ENCODE measurements at places on chromosomes 5 and 9.

DNA sequence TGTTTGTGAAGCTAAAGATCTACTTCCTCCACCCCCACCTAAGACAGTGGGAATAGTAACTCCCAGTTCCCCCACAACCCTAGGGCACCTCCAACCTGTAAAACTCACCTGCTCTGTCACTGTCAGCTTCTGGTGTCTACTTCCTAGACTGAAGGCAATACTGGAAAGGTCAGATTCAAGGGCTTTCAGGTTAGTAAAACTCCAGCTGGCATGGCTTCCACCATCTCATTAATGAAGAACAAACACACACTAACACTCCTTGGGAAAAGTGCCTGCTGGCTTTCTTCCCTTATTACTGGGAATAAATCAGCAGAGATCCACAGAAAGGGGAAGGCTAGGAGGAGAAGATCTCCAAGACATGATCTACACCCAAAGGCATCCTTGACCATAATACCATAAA, 109.9 kb downstream of the TMEM174 start:
- peak; percentile 32 for DNase-seq

- DNase-seq, result no peak
Measured at GRCh38 chr5:181087309-181087708, 43.7 kb downstream of the OR2V1 start.

GRCh38 chr9:130899051-130899748, 2.6 kb upstream of the QRFP start:
- no peak for DNase-seq

DNA sequence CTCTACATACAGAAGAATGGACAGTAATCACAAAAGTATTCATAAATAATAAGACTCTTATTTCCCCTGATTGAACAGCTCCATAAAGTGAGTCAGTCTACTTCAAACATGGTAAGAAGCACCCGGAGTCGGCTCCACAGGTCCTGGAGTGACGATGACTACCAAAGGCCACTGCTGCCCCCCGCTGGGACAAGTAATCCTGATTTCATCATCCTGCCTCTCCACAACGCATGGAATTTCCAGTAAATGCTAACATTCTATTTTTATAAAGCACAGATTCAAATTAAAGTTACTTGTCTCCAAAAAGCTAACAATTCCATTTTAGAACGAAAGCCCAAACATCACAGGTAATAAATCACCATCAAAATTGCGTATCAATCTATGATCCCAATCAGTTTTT, 16.2 kb downstream of the ATPSCKMT start:
- no peak for DNase-seq

DNA sequence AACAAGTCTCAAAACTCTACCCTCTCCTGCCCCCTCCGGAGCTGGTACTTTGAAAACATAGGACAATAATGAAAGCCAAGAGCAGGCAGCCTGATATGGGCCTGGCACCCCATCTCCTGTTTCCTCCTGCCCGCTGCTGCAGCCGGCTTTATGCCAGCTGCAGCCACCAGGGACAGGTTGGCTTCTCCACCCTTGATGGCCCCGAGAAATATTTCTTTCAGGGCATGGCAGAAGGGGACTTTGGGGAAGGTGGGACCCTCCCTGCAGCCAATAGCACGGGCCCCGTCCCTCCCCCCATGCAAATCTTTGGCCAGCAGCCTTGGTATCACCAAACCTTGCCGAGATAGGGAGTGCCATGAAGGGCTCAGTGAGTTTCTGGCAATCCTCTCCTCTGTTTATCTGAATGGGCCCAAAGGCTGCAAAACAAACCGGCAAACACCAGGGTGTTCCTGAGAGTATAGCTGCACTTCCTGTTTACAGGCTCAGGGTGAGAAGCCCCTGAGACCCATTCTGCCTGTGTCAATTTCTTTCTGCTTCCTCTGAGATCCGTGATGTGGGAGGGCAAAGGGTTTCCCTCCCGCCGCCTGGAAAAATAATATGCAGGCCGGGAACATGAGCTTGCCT, 73.4 kb upstream of the BOD1 start:
- DNase-seq, result peak; percentile 29

Measured in NCI-H1092 (cell line).